ENCODE measurements at places on chromosomes 16 and 17.

DNA sequence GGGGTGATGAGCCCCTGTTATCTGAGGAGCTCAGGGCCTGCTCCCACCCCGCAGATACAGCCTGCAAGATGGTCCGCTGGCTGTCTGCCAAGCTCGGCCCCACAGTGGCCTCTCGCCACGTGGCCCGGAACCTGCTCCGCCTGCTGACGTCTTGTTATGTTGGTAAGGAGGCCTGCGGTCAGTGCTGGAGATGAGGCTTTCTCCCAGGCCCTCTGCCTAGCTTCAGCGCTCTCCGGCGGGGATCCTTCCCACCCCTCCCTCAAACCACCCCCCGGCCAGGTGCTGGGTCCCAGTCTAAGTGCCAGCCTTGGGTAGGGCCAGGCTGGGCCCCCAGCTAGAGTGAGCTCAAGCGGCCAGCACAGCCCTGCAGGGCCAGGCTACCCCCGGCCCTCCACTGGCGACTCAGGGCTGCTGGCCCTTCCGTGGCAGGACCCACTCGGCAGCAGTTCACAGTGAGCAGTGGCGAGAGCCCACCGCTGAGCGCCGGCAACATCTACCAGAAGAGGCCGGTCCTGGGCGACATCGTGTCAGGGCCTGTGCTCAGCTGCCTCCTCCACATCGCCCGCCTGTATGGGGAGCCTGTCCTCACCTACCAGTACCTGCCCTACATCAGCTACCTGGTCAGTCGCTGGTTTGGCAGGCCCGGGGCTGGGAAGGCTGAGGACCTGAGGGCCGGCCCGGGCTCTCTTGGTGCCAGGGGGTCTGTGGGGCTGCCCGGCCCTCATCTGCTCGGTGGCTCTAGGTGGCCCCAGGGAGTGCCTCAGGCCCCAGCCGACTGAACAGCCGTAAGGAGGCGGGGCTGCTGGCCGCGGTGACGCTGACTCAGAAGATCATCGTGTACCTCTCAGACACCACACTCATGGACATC, 6.1 kb downstream of the WDR81 start:
- DNase-seq: no peak

DNA sequence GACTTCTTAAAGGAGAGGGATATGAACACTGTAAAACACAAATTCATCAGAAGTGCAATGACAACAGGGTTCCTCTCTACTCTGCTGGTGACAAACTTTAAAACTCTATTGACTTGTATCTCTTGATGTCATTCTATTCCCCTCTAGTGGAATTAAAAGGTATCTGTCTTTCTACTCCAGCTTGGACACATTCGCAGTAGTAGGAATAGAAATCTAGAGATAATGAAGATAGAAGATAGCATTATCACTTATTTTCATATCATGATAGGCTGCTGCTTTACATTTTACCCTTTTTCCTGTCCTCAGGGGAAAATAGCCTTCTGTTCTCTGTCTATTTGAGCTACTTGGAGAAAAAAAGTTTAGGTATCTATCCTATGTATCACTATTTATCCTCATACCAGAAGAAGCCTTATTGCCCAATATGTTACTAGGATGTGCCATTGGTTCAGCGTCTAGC, 209.6 kb upstream of the CACNG5 start:
- no peak for DNase-seq

DNA sequence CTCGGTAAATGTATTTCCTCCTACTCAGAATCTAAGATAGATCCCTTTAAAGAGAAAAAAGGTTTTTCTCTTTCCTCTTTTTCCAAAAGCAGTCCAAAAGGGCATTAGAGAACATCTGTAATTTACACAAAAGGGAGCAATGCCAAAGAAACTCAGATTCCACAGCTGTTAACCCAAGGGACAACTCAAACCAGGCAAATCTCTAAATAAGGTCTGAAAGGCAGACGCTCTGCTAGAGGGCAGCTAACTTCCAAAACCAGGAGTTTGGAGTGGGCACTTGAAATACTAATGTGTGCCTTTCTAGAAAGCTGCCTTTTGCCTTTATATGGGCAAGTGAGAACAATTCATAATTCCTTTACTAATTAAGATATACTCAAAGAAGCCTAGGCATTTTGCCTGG, 435.7 kb downstream of the ZFHX3 start:
- no peak for DNase-seq

GRCh38 chr17:50144845-50145531, 5.5 kb downstream of the PPP1R9B start:
- DNase-seq: no peak

- DNase-seq: no peak
Observed at GRCh38 chr17:45125509-45125908, 6.8 kb downstream of the PLCD3 start.

DNA sequence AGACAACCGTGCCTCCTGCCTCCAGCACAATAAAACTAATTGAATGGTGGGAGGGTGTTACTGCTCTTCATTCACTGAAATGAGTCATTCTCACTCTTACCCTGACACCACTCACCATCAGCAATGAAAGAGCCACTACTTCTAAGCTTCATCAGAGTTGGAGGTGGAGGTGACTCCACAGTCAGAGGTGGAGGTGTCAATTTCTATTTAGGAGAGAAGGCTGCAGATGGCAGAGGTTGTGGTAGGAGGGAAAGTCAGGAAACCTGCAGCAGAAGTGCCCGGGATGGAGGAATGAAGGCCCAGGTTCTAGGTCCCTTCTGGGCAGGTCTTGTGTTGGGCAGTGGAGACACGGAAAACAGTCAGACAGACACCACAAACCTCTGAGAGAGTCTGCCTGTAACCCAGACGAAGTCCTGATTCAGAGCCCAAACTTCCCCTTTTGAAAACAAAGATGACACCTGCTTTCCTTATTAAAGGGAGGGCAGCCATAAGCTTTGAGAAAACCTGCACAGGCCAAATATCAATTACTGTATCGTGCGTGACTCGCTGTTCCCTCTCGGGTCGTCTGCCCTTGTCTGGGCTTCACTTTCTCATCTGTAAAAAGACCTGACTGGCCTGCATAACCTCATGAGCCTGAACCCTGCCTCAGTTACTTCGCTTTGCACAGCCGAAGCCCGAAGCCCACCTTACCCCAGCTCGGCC, 668 bp downstream of the ATPAF2 start:
- DNase-seq: no peak

DNA sequence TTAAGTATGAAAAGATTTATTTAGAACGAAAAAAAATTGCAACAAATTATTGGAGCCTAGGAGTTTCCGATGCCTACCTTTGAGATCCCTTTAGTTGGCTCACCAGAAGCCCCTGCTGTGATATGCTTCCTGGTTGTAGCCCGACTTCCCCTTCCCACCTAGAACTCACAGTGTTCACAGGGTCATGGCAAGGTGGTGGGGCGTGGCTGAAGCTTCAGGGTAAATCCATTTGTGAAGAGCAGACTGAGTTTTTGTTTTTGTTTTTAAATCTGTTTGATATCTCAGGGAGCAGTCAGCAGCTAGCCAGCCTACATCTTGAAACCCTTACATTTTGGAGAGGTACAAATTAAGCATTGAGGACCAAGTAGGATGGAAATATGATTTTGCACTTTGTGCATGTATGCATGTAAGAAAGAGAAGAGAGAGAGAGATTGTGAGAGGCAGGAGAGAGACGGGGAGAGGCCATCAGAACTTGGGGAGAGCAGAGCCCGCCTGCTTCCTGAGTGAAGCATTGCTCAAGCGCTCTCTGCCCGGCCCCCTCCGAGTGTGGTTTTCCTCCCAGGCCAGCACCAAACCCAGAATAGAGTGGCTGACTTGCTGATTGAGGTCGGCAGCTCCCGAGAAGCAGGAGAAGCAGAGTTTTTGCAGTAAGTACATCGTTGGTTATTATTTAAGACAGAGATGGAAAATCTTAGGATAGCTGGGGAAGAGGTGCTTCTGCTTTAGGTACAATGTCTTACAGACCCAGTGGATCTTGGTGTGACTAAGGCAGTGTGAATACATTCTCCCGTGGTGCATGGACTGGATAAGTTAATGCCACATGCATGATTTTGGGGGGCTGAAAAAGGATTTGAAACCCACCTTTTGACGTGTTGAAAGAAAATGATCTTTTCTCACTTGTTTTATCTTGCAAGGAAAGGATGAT, 64.2 kb downstream of the SPECC1 start:
- DNase-seq: no peak

DNA sequence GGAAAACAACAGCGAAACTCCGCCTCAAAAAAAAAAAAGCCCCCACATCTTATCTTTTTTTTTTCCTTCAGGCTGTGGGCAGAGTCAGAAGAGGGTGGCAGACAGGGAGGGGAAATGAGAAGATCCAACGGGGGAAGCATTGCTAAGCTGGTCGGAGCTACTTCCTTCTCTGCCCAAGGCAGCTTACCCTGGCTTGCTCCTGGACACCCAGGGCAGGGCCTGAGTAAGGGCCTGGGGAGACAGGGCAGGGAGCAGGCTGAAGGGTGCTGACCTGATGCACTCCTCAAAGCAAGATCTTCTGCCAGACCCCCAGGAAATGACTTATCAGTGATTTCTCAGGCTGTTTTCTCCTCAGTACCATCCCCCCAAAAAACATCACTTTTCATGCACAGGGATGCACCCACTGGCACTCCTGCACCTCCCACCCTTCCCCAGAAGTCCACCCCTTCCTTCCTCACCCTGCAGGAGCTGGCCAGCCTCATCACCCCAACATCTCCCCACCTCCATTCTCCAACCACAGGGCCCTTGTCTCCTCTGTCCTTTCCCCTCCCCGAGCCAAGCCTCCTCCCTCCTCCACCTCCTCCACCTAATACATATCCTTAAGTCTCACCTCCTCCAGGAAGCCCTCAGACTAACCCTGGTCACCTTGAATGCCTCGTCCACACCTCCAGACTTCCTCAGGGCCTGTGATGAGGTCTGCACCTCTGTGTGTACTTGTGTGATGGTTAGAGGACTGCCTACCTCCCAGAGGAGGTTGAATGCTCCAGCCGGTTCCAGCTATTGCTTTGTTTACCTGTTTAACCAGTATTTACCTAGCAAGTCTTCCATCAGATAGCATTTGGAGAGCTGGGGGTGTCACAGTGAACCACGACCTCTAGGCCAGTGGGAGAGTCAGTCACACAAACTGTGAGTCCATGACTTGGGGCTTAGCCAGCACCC, 1.2 kb upstream of the HBA1 start:
- DNase-seq: no peak

DNA sequence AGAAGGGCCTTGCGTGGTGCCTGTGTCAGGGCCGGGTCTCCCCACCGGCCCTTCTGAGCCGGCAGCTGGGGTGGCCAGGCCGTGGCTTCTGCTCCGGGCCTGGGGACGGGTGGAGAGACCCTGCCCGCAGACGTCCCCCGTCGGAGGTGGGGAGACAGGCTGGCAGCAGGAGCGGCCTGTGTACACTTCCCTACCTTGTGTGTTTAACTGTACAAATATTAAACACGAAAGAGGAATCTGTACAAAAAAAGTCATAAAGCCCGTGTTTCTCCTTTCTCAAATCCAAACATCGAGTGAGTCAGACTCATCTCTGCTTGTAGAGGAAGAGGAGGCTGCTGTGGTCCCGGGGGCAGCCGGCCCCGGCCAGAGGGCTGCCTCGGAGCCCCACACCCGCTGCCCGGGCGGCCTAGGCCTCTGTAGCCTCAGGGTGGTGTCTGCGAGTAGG, 2.0 kb downstream of the CACNA1H start:
- DNase-seq: no peak

GRCh38 chr17:43737722-43738121, 20.9 kb downstream of the SOST start:
- DNase-seq: no peak

DNA sequence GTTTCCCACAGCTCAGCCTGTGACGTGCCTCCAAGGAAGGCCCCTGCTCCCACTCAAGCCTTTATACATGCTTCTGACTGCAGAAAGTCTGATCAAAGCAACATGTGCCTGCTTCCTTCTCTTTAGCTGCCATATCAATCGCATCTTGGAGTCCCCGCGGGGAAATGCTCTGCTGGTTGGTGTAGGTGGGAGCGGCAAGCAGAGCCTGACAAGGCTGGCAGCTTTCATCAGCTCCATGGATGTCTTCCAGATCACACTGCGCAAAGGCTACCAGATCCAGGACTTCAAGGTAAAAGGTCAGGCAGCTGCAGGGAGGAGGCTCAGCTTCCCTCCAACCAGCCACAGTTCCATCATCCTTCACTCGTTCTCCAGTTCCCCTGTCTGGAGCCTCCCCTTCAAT, 189.7 kb downstream of the ZNF18 start:
- no peak for DNase-seq

DNA sequence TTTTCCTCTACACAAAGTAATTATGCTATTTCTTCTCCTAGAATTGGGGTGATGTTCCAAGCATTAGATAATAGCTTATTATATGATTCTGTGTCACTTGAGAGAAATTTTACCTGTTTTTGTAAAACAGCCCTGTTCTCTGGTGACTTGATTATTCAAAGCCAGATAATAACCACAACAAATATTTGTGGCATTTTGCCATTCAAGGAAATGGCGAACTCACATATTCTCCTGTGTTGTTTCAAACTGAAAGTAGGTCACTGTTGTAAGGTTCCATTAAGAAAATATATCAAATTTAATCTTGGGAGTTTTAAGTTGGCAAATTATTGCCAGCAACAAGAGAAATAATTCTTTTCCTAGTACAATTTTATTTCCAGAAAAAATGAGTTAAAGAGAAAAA, 124.8 kb downstream of the STXBP4 start:
- DNase-seq: no peak

GRCh38 chr16:2154533-2155090, 970 bp upstream of the TRAF7 start:
- no peak for DNase-seq

- DNase-seq: no peak
Observed at GRCh38 chr16:89727406-89728120, 6.2 kb downstream of the ZNF276 start.

DNA sequence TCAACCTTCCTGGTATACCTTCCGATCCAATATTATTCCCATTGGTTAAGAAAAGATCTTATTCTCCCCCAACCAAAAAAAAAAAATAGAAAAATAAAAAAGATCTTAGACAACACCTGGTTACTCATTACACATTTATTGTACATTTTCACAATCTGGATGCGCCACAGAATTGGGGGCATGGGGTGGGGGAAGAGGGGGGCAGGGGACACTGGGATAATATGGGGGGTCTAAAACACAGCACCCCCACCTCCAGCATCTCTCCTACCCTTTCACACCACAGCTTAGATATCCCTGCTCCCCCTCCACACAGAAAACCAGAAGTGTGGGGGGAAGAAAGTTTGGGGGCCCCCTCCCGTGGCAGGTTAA, 3.7 kb downstream of the VAMP2 start:
- DNase-seq: no peak

DNA sequence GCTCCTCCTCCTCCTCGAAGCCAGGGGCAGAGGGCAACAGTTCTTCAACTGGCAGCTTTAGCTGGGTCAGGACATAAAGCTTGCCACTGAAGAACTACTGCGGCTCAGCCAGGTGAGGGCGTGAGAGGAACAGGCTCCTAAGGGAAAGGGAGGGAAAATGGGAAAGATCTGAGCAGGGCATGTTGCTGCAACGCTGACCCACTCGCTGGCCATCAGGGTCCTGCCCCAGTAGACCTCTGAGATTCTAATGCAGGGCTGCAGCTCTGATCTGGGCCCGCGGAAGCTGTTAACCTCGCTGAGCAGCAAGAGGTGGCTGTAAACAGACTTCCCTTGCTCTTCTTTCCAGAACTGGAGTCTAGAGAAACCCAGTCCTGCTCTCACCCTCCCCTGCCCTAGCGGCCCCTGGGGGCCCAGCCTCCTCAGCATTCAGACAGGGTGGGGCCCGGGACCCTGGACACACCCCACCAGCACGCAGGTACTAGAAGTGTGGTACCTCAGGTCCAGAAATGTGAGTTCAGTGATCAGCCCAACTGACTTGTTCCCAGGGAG, 3.8 kb upstream of the TLCD2 start:
- DNase-seq: no peak

Data from NCI-H2107 (cell line).